ENCODE measurements at places on chromosomes 6 and 20.

DNA sequence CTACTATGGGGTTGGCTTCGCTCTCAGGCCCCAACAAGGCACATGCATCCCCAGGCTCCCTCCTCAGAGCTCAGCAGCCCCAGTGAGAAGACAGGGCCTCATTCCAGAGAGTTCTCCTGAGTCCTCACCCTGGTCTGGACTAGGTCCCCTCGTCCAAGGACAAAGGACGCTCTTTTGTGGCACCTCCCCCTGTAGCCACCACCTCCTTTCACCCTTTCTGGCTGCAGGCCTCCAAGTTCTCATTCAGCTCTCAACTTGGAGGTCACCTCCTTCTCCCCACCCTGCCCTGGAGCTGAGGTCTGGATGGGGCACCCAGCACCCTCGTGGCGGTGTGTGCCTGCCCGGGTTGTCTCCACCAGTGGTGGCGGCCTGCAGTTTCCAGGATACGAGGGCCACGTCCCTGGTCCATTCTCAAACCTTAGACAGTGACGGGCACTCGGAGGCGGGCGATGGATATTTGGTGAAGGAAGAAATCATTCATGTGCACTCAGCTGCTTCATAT, 2.5 kb downstream of the UNC93A start:
- DNase-seq, result no peak

DNA sequence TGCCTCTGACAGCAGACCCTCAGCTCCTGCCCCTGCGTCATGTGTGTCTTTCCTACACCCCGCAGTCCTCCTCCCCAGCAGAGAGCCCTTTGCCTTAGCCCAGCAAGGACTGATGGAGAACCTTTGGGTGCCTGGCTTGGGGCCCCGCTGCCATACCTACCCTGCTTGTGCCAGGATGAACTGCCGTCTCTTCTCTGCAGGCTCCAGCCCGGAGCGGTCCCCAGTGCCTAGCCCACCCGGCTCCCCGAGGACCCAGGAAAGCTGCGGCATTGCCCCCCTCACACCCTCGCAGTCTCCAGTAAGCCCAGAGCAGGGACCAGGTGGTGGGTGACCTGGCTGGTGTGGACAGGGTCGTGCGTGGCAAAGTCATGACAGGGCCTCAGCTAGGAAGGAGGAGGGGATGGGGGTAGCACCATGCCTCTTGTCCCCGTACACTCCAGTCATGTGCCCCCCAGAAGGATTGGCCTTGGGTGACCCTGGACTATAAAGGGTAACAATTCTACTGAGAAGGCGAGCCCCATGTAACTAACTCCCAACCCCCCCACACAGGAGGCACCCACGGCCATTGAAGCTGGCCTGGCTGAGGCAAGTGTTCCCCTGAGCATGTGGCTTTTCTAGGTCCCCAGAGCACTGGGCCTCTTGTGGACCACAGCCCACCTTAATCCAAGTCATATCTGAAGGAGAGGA, 8.3 kb downstream of the HSPA12B start:
- DNase-seq, result no peak

DNA sequence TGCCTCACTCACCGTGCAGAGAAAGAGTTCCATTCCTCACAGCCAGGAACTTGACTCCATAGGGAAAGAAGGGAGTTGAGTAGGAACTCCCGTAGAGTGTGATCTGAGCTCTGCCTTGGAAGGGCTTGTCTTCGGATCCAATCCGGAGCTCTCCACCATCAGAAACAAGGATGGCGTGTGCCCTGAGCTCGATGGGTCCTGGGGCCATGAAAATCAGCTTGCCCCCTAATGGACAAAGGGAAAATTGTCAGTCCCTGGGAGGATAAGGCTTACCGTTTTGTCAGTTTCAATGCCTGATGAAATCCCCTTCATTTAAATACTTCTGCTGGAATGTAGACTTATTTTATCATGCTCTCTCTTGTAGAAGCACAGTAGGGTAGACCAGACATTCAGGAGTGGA, 153.3 kb downstream of the PKHD1 start:
- no peak for DNase-seq

- DNase-seq, result no peak
These were observed 265.9 kb downstream of the BMP7 start for GRCh38 chr20:57000441-57000968.

DNA sequence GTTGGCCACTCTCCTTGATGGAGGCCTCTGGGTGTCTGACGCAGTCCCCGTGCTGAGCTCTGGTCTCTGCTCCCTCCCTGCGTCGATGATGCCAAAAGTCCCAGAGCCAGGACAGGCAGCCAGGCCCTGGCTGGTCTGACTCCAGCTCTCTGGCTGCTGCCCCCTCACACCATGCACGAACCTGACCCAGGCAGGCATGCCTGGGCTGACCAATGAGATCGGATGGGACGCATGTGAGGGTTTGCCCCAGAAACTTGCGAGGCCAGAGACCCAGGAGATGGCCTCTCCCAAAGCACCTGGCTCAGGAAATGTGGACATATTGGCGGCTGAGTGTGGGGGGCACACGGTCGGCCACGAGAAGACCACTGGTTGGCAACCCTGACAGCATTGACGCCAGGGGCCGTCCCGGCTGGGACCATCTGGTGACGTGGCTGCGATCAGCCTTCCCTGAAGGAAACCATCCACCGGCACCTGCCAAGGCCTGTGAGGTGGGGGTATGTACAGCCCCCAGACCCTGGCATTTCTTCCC, 51.2 kb upstream of the FRMD1 start:
- DNase-seq, result no peak

DNA sequence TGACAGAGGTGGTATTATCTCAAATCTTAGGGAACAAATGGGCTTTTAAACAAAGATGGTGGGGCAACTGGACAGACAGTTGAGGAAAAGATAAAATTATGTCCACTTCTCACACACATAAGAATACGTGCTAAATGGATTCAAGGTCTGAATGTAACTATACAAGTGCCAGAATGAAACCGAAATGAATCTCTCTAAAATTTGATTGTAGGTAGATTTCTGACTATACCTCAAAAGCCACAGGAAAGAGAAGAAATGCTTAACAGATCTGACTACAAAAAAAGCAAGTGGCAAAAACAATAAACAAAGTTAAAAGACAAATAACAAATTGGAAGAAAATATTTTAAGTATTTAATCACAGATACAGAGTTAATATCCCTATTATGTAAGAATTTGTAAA, 182.7 kb upstream of the OLIG3 start:
- DNase-seq, result no peak

- DNase-seq, result no peak
These were observed 396.9 kb downstream of the ZFAND3 start for GRCh38 chr6:38216451-38216850.

- DNase-seq, result no peak
These were observed 47.2 kb downstream of the RFX6 start for GRCh38 chr6:116924245-116924644.

- no peak for DNase-seq
These were observed 514 bp downstream of the DEFB129 start for GRCh38 chr20:227439-228105.

DNA sequence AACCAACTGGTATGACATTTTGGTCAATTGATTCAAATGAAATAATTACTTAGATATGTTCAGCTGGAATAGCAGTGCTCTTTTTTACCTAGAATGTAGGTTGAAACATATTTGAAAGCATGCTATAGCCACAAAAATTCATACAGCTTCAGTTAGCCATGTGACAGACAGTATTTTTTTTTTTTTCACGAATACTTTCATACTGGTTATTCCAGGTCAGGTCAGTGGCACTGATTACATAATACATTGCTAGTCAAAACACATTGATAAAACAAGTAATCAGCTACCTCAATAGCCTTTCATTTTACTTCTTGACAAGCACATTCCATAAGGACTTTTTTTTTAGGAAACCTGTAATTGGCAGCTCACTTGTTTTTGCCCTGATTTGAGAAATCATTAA, 222.6 kb downstream of the EYA4 start:
- no peak for DNase-seq

GRCh38 chr6:116059713-116060571, 749 bp downstream of the FRK start:
- no peak for DNase-seq

DNA sequence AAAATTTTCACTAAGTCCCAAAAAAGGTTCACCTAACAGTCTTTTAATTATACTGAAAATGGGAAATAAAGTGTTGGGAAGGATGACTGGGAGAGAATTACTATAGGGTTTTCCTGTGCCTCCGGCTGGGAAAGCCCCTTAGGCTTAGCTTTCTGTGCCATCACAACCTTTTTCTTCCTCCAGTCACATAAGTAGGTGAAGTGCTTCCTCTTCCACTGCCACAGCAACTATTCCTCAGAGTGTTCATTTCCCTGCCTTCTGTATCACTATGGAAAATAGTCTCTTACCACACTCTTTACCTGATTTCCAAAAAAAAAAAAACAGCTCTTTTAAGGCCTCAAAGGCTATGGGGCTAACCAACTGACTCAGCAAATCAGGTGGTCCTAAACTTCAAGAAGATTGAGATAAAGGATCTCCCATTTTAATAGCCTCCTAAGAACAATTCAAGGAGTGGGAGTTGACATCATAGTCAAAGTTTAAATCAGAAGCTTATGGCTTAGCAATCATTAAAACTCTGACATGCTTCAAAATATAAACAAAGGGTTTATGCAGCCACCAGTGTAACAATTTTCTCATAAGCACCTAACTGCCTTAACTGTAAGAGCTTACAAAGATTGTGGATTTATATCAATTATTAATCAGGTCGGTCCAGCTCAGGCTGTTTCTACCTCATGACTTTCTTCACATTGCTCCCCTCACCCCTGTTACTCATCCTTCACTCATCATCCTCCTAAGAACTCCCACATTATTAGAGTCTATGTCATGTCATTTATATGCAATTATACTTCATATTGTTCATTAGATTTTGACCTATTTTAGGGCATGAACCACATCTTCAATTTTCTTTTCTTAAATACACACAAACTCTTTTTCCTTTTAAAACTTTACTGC, 95.3 kb downstream of the RNGTT start:
- DNase-seq, result no peak

- DNase-seq, result no peak
These were observed 43.1 kb downstream of the ARHGAP40 start for GRCh38 chr20:38644588-38645260.

GRCh38 chr20:43843096-43843964, 71.3 kb upstream of the TOX2 start:
- no peak for DNase-seq

GRCh38 chr6:5906340-5906670, 100.4 kb downstream of the NRN1 start:
- DNase-seq, result no peak

DNA sequence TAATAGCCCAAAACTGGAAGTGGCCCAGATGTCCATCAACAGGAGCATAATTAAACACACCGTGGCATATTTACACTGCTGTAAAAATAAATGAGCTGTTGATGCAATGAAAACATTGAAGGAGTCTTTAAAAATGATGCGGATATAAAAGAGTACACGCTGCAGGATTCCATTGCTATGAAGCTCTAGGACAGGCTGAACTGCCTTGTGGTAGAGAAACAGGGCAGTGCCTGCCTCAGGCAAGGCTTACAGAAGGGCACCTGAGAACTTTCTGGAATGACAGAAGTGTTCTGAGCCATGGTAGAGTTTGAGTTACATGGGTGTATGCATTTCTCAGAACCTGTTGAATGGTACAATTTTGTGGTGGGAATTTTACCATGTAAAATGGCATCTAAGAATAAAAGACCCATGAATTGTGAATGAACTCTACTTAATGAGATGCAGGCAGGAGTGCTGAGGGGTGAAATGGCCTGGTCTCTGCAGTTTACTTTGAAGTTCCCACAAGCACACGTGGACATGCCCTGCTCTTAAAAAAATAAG, 45.3 kb upstream of the RIN2 start:
- no peak for DNase-seq

DNA sequence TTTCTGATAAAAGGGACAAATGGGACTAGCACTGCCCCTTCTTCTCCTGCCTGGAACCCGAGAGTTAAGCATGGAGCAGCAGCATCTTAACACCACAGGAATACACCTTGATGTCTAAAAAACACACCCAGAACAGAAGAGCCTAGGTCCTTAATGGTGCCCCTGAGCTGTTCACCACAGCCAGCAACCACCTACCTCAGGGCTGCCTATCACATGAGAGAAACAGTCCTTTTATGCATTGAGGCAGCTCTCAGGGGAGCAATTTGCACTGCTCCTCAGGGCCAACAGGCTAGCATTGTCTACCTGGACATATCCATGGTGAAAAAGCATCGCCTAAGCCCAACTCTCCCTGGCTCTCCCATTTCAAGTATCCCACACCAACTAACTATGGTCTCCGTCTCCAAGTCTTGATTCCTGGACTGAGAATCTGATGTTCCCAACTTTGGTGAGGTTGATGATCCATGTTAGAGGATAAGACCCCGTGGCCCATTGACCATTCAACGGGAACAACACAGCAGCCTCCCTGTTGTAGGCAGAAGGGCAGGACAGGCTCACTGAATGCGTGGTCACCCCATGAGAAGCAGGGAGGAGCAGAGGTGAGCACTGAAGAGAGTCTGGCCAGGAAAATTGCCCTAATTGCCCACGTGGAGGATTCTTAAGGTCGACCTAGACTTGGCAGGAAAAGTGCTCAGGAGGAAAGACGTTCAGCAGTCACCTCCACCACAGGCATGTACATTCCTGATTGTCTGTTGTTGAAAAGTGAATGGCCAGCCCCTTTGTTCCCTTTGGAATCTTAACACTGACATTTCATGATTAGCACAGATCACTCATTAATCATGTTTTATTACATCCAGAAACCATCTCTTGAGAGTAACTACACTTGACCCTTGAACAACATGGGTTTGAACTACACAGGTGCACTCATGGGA, 4.2 kb upstream of the APMAP start:
- no peak for DNase-seq

All from NCI-H1105 treated with DMSO at 0.1 percent for 48 hours (cell line).